Fibroblast of mammary gland (primary cell): ENCODE measurements at places on chromosomes 3 and 15.

GRCh38 chr3:30332196-30333021 lies 274.0 kb upstream of the TGFBR2 start:
- no peak for DNase-seq

DNA sequence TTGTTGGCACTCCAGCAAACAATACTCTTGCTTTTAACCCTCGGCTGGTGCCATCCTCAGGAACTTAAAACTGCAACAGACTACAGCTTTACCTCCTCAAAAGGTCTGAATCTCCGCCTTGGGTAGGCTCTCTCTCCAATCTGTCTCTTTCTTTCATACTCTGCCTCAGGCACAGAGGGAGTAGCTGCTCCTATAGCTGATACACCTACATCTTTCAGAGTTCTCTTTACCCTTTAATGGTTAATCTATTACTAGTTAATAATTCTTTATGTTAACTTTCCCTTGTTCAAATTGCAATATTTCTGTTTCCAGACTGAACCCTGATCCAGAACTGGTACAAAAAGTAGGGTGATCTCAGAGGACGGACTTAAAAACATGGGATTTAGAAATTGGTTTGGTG lies 66.2 kb downstream of the MAP4 start:
- no peak for DNase-seq

DNA sequence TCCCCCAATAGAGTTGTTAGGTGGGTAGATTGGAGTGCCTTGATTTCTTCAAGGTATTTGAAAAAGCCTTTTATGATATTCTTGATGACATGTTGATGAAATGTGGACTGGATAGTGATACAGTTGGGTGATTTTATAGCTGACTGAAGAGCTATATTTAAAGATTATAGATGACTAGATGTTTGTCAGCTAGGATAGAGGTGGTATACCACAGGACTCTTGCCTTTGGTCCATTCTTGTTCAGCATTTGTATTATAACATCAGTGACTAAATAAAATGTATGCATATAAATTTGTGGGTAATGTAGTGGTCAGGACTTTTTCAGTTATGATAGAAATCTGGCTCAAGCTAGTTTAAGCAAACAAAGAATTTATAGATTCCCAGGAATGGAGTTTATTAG lies 143.9 kb downstream of the ZNF609 start:
- DNase-seq = no peak

- DNase-seq = no peak
These were observed 327.3 kb upstream of the TLE3 start for GRCh38 chr15:70424937-70425411.

GRCh38 chr3:112900113-112900512 lies 53.4 kb upstream of the CD200R1L start:
- DNase-seq = peak; percentile 1

DNA sequence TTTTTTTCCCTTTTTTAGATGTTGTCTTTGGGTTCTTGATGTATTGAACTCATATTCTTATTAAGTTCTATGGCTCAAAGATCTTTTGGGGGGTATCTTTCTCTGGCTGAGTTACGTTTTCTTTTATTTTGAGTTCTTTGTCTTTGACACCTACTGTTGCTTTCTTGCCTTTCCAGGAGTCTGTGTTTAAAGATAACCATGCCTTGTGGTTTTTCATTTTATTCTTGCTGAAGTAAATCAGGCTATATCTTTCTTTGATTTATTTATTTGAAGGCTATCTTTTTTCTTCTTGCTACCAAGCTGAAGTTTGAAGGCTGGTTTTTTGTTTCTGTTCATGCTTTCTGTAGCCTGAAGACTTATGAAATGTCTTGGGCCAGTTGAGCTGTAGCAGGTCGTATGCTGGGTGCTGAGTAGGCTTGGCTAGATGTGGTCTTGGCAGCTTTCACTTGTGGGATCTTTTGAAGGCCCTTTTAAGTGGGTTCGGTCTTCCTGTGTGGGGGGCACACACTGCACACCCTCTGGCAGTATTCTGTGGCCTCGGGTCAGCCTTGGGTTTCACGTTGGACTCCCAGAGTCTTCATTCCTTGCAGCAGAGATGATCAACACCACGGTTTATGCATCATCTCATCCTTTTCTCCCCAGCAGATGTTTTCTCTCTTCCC lies 17.5 kb downstream of the SLCO3A1 start:
- no peak for DNase-seq

- DNase-seq = no peak
These were observed 31.3 kb upstream of the FOXP1 start for GRCh38 chr3:71614869-71615268.

- DNase-seq = no peak
These were observed 37.4 kb upstream of the DCP1A start for GRCh38 chr3:53384465-53385423.

GRCh38 chr3:101381809-101382208 lies 61.4 kb upstream of the IMPG2 start:
- DNase-seq = peak; percentile 61

DNA sequence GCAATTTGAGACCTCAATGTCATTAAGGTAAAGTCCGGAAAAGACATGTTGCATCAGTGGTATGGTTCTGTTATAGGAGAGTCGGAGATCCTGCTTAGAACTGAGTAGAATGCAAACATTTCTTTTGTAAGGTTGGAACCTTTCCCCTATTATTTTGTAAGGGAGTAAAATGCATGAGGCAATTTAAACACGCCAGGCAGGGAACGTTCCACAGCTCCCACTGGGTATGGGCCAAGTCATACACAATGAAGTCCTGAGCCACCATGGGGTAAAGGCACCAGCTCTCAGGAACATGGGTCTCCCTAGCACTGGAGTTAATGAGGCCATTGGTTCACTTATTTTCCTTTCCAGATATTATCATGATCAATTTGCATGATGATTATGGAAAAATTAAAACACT lies 116.6 kb upstream of the NR2F2 start:
- DNase-seq = no peak

DNA sequence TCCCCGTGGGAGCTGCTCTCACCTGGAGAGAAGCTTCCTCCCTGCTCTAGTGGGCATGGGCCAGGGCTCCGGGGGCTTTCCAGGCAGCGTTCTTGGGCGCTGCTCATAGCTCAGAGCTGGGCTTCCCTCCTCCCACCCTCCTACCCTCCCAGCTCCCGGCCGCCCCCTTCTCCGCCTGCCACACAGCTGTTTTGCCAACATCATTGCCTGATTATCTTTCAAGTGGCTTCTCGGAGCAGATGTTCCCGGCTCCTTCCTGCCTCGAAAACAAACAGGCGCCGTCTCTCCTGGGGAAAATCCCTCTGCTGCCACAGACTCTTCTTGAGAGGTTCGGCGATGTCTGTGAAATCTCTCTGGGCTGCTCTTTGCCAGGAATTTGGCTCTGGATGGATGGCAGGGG lies 195.6 kb downstream of the RPLP1 start:
- no peak for DNase-seq

DNA sequence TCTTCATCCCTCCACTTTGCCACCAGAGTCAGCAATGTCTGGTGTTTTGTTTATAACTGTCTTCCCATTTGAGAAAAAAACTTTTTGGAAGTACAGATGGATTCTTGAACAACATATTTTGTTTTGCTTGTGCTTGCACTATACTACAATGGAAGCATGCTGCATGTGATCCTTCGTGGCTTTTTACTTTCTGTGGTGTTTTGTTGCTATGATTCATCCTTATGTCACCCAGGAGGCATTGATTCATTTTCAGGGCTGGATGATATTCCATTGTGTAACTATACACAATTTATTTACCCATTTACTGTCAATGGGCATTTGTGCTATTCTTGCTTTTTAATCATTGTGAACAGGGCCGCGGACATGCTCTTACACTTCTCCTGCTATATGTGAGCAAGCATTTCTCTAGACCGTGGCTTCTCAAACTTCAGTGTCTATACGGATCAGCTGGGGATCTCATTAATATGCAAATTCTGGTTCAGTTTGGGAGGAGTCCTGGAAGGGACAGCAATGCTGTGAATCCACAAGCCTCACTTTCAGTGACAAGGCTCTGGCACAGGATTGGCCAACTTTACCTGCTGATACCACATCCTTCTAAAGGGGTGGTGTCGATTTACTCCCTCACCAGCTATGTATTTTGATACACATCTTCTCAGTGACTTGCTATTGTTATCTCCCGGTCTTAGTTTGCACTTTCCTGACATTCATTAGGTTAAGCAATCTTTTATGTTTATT lies 65.9 kb downstream of the POLR2M start:
- peak; percentile 77 for DNase-seq

DNA sequence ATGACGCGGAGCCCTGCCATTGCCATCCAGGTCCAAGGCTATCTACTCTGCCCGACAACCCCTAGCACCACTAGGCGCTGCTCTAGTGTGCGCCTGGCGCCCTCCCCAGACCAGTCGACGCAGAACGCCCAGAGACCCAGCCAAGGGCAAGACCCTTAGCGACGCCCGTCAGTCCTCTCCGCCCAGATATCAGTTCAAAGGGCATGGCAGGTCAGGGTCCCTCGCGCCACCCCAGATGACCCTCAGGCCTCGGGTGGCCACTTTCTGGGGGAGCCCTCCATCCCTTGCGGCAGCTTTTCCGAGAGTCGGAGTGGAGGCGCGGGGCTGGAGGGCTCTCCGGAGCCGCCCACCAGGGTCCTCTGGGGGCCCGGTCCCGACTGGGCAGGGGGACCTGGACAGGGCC lies 371 bp upstream of the CLSTN2 start:
- no peak for DNase-seq

- DNase-seq = peak; percentile 58
These were observed 888.3 kb downstream of the PLOD2 start for GRCh38 chr3:145272684-145273083.

GRCh38 chr3:183664913-183665381 lies 29.5 kb downstream of the KLHL24 start:
- peak; percentile 91 for DNase-seq

DNA sequence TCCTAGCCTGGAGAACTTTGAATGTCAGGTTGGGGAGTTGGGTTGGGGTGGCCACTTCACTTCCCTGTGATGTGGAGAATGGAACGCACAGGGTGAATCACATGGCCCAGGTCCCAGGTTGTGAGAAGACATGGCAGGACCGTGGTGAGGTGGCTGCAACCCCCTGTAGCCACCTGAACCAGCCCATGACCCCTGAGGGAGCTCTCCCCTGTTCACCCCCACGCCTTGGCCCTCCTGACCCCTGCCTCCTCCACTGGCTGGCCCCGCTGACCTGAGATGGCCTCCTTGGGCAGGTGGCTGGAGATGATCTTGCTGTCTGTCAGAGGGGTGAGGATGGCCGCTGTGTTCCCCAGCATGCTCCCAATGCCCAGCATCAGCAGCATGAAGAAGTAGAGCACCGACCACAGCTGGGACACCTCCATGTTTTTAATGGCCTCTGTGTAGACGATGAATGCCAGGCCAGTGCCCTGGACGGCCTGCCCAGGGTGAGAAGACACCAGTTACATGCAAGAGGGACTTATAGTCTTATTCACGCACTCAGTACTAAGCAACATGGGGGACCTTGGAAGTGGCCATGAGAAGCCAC lies 31.0 kb downstream of the SLC6A20 start:
- DNase-seq = no peak

- DNase-seq = no peak
These were observed 25.5 kb downstream of the RTP1 start for GRCh38 chr3:187222801-187223200.

DNA sequence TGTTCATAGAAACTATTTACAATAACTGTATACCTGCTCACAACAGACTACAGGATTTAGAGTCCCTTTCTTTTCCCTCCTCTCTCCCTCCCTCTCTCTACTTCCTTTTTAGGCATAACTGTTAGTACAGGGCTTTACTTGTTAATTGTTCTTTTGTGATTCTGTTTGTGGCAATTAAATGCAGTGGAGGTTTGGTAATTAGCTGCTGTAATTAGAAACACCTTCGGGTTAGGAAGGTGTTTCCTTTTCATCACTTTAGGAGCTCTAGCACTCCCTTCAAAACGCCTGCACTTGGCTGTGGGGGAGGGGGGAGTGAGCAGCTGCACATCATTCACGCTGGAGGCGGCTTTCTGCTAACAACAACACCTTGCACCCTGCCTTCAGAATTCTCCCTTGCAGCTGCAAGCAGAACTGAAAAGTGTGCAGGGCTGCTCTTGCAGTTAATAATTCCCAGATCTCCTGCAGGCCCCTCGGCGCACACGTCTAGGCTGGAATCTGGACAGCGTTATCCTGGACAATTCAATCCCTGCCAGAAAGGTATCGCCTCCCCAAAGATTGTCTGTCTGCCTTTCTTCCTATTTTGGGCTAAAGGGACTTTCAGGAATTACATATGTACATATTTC lies 242.6 kb upstream of the RGMA start:
- no peak for DNase-seq

- no peak for DNase-seq
These were observed 279.1 kb upstream of the IGF1R start for GRCh38 chr15:98369081-98369716.

GRCh38 chr3:153103406-153103945 lies 58.5 kb upstream of the RAP2B start:
- no peak for DNase-seq

- DNase-seq = no peak
These were observed 325.8 kb downstream of the KCNH8 start for GRCh38 chr3:19473971-19474580.

GRCh38 chr3:49397470-49397869 lies 14.3 kb downstream of the RHOA start:
- DNase-seq = peak; percentile 63

DNA sequence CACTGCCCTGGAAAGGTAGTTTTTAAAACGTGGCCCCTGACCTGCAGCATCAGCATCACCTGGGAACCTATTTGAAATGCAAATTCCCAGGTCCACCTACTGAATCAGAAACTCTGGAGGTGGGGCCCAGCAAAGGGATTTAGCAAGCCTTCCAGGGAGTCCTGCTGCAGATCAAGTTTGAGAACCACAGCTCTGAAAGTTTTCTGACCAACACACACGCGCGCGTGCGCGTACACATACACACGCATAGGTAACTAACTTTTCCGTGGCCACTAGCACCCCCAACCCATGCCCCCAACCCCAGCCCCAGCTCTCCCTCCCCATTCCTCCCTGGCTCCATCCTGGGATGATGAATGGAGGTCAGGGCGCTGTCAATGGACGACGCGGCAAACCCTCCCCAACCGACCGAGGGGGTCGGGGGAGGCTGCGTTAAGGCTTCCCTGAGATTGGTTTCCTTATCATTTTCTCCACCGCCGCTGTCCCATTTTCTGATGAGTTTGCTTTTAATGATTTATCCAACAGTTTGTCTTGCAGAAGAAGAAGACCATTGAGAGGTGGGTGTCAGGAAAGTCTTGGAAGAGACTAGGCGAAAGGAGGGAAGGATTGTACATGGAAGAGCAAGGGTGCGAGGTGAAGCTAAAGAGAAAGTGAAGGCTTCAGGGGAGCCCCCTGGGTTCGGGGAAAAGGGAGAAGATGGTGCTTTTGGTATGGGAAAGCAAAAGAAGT lies 590 bp upstream of the BOC start:
- peak; percentile 17 for DNase-seq

- no peak for DNase-seq
These were observed 34.8 kb downstream of the LRRFIP2 start for GRCh38 chr3:37139567-37140052.

DNA sequence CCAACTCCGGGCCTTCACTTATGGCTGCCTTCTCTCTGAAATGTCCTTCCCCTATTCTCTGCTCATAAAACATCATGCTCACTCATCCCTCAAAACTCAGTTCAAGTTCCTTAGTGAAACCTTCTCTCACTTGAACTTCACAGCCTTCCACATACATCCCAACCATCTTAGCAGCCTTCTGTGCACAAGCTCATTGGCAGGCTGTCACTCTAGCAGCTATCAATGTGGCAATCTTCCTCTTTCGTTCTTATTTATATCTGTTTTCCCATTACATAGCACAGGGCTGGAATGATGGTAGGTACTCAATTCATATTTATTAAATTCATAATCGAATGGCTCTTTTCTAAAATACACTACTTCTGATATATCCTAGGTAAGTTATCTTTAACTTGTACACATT lies 66.4 kb upstream of the MCTP2 start:
- DNase-seq = no peak
